ENCODE measurements at places on chromosomes 4 and X.

GRCh38 chr4:76203541-76203940, 10.1 kb downstream of the SCARB2 start:
- DNase-seq = no peak

GRCh38 chr4:5828005-5828391, 64.9 kb downstream of the CRMP1 start:
- DNase-seq = no peak

DNA sequence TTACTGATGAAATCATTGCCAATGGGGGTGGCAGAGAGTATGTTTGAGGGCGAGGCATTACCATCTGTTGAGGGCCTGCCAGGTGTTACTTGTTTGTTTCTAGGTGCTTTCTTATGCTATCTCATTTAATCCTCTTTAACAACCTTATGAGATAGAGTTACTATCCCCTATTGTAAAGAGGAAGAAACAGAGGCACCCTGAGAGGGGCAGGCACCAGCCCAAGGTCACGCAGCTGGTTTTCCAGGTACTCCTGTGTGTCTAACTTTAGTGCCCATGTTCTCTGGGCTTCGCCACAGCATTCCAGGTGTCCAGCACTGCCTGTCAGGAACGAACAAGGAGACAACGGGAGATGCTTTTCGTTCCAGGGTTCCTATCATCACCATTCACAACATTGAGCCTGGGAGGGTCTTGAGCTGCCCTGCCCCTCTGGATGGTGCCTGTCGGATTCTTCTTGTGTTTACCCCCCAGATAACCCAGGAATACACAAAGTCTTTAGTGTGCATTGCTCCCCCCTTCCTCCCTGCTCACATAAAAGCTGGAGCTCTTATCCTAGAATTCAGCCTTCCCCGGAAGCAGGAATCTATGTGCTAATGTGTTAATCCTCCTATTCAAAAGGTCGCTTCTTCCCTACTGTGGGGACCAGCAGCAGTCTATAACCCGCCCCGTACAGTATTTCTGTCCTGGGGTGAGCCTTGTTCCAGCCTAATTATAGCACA, 24.9 kb upstream of the GPC4 start:
- DNase-seq = no peak

- no peak for DNase-seq
Measured at GRCh38 chr4:80812145-80812544, 218.4 kb upstream of the BMP3 start.

- no peak for DNase-seq
Measured at GRCh38 chrX:51852096-51852495, 41.3 kb upstream of the MAGED1 start.

DNA sequence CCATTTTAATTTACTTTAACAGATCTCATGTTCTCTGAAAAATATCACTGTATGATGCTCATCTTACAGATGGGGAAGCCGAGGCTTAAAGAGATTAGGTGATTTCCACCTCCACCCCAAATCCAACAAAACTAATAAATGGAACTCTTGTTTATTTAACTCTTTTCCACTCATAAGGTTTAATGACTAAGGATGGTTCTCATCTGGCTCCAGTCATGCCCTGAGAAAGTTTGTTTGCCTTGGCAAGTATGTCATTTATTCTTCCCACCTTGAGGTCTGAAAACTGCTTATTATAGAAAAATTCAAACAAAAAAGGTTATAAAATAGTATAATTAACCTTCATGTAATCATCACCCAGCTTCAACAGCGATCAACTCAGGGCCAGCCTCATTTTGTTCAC, 56.3 kb downstream of the PPEF2 start:
- no peak for DNase-seq

GRCh38 chr4:102500352-102500695, 835 bp upstream of the NFKB1 start:
- no peak for DNase-seq

DNA sequence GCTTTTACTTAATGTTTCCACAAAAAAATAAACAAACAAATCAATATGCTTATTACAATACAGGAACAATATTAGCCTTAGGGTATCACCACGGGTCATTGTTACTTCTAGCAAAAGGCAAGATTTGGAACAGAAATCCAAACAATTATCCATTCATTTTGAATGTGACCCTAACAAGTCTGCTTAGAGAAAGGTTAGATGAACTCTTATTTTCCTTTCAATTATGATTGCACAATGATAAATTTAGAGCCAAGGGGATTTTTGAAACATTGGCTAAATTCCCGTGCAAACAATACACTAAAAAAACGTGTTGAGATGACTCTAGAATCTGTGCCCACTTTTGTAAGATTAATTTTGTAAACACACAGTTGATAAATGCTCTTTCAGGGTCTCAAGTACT, 474.7 kb downstream of the PCDH7 start:
- no peak for DNase-seq

- no peak for DNase-seq
Measured at GRCh38 chr4:75637176-75637575, 6.8 kb upstream of the CDKL2 start.

DNA sequence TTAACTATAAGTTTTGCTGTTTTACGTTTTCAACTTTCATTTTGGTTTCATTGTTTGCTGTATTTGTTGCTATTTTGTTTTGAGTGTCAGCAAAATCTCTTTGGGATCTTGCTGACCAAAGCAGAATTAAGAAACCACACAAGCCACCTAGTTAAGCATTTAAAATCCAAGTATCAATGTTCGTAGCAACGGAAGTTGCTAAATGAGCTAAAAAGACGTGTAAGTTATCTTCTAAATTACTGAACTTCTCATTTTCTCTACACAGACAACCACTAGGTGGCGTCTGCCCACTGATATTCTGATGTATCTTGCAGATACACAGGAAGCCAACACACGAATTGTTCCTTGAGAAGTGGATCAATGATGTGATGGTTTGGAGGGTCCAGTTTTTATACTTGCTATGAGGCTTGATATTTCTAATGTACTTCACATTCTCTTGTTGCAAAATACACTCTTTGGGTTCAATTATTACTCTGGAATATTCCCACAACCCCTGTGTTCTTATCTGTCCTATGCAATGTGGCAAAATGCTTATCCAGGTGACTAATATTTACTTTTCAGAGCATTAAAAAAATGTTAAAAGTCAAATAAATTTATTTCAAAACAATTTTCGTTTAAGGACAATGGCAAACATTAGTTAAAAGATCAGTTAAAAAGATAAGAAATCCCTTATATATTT, 250.5 kb downstream of the TECRL start:
- DNase-seq = no peak

GRCh38 chr4:81084029-81084428, 53.5 kb downstream of the BMP3 start:
- no peak for DNase-seq

DNA sequence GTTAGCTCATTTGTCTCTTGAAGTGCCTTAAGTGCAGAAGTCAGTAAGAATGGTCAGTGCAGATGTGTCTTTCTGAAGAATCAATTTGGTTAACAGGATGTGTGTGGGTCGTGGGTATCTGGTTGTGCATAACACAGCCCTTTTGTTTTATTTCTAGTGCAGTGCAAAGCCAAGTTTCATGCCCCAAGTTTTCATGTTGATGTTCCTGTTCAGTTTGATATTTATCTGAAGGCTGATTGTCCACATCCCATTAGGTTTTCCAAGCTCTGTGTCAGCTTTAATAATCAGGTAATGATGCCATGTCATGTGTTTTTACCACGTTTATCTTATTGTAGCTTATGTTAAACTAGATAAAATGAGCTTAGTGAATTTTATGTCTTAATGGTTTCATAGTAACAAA, 27.4 kb downstream of the TRAPPC11 start:
- DNase-seq = no peak

GRCh38 chrX:42107495-42108488, 184.4 kb upstream of the CASK start:
- DNase-seq = no peak

All from left colon (tissue), 2 donors.